Activated CD4-positive, alpha-beta T cell treated with anti-CD3 and anti-CD28 coated beads, Interleukin-2, amount 50 U/mL, for 16 hours (primary cell): ENCODE measurements at places on chromosomes 4 and X.

GRCh38 chr4:151990201-151990600 is 229.4 kb upstream of the GATB start:
- no peak for DNase-seq

DNA sequence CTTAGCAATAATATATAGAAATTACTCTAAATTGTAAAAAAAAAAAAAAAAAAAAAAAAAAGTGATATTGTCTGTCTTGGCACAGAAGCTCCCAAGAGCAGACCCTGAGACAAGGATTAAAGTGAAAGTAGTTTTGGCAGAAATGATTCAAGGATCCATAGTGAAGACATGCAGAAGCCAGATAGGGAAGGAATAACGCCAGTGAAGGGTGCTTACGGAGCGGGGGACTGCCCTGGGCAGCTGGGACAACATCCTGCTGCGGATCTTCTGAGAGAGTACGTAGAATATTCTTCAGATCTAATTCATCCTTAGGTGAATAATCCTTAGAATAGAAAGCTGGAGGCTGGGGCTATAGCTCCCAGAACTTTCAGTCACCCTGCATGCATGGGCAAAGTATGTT is 39.8 kb downstream of the ARHGAP24 start:
- no peak for DNase-seq

DNA sequence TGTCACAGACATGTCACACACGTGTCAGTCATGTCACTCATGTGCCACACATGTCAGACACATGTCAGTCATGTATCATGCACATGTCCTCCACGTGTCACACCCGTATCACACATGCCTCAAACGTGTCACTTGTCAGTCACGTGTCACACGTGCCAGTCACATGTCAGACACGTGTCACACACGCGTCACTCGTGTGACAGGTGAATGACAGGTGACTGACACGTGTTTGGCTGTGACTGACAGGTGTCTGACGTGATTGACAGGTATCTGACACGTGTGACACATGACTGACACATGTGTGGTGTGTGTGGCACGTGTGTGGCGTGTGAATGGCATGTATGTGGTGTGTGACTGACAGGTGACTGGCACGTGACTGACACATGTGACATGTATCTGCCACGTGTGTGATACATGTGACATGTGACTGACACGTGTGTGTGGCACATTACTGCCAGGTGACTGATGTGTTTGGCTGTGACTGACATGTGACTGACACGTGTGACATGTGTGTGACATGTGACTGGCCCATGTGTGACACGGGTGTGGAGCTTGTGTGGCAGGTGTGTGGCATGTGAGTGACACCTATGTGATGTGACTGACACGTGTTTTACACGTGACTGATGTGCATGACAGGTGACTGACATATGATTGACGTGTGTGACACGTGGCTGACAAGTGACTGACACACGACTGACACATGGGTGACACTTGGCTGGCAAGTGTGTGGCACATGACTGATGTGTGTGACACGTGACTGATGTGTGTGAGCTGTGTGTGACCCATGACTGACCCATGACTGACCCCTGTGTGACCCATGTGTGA is 90.7 kb upstream of the GPC3 start:
- DNase-seq = no peak

DNA sequence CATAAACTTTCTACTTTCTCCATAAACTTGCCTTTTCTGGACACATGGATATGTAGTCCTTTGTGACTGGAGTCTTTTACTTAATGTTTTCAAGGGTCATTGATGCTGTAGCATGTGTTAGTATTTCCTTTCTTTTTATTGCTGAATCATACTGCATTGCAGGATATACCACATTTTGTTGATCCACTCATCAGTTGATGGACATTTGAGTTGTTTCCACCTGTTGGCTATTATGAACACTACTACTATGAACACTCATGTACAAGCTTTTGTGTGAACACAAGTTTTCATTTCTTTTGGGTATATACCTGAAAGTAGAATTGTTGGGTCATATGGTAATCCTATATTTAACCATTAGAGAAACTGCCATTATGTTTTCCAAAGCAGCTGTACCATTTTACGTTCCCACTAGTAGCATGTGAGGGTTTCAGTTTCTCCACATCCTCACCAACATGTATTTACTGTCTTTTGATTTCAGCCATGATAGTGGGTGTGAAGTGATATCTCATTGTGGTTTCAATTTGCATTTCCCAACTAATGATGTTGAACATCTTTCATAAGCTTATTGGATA is 26.3 kb upstream of the GPM6B start:
- no peak for DNase-seq

GRCh38 chr4:787561-787981 is 38.4 kb downstream of the CPLX1 start:
- no peak for DNase-seq

GRCh38 chr4:74426101-74426500 is 18.8 kb upstream of the AREG start:
- no peak for DNase-seq

DNA sequence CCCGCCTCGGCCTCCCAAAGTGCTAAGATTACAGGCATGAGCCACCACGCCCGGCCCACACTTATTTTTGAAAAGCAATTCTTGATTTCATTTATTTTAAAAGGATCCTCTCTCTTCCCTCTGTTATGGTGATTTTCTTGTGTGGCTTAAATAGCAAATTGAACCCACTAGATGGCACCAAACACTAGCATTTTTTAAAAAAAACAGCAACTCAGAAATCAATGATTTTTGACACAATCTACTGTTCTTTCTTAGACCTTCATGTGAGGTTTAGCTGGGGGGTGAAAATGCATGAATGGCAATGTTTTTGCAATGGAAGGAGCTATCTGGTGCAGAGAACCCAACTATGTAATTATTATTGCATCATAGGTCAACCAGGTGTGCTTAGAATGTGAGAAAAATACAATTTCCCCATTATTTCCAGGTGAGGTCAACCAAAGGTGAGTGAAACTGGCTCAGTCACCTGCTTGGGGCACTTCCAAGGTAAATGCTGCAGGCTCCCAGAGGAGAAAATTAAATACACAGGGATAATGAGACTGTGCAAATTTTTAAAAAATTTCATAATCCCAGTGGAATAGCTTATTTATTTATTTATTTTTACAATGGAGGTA is 226.7 kb upstream of the PRKX start:
- peak; percentile 3 for DNase-seq

GRCh38 chr4:80094191-80094590 is 21.2 kb upstream of the ANTXR2 start:
- no peak for DNase-seq

DNA sequence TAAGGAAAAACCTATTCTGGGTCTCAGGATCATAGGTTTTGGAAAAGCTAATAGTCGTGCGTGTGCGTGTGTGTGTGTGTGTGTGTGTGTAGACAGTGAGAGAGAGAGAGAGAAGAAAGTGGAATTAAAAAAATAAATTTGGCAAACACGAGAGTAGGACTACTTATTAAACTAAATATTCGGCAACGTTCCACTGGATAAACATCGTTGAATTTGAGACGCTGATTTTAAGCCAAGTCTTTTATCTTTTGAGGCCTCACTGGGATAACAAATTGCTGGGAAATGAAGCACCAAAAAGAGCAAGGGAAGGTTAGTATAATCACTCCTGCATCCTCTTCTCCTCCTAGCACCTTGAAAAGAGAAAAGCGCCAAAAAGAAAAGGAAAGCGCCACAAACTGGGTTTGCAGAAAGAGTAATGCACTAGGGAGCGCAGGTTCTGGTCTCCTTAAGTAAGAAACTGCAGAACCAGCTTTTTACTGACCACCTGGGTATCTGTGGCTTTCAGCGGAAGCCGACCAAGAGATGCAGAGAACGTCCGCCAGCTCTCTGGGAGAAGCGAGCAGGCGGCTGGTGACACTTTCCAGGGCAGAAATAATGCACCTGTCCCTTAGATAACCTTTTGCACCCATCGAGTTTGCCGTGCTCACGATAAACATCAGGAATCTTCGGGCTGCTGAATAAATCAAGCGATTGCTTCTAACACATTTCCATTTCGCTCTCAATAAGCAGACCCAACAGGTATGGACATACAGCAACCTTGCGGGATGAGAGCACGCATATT is 3.4 kb downstream of the ATOH1 start:
- no peak for DNase-seq

DNA sequence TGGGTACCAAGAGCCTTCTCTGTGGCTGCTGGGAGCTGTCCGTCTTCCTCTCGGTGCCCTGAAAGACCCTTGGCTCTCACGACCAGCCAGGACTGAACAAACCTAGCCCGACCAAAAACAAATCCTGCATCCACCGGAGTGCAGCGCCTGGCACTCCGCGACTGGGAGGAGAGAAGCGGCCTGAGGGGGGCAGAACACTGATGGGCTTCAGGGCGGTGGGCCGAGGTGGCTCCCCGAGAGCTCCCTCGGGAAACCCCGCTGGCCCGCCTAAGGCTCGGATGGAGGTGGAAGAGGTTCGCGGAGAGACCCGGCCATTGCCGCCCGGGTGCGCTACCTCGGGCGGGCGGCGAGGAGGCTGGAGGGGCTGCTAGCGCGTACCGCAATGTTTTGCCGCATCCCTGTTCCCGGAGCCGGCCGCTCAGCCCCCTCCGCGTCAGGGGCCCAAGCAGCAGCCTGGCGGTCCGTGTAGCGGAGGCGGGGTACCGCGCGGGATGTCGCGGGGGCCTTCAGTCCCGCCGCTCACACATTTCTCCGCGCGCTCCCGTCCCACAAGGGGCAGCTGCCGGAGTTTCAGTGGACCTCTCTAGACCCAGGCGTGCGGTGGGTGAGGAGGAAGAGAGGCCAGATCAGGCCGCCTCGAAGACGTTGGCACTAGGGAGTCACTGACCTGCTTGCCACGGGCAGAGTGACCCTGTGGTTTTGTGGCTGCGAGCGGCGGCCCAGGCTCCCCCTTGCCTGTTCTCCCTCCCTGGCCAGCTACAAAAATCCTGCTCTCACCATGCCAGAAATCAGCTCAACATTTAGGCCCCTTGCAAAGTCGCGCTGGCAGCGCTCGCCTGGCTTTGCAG is 2.2 kb downstream of the SLITRK4 start:
- DNase-seq = no peak

DNA sequence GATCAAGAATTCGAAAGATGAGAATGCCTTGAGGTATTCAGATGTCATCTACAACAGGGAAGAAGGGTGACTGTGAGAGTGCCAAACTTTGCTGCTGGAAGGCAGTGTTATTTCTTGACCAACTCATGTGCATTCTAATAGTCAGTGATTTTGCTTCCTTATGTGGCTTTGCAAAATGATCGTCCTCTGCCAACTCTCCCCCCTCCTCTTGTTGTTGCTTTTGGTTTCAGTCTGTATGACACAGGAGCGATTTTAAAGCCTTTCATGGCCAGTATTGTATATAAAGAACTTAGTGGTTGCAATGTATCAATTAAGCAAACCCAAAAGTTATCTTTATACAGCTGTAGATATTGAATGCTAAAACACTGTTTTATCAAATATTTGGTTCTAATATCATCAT is 379.1 kb downstream of the IL1RAPL1 start:
- no peak for DNase-seq

DNA sequence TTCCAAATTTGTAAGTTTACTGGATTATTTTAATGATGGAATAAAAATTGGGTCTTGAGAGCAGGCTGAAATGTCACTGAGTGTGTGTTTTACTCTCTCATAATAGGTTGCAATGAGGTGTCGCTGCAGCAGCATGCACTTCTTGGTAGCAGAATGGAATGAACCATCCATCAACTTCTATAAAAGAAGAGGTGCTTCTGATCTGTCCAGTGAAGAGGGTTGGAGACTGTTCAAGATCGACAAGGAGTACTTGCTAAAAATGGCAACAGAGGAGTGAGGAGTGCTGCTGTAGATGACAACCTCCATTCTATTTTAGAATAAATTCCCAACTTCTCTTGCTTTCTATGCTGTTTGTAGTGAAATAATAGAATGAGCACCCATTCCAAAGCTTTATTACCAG is 2.6 kb downstream of the SAT1 start:
- no peak for DNase-seq

GRCh38 chr4:89111833-89112563 is 665 bp downstream of the TIGD2 start:
- DNase-seq = no peak
